Stimulated activated CD8-positive, alpha-beta memory T cell treated with anti-CD3 and anti-CD28 coated beads, Interleukin-4, amount 100 ng/mL, for 24 hours (primary cell): ENCODE measurements at places on chromosomes 1 and 21.

- no peak for DNase-seq
Measured at GRCh38 chr1:27154469-27154990, 395 bp downstream of the SLC9A1 start.

DNA sequence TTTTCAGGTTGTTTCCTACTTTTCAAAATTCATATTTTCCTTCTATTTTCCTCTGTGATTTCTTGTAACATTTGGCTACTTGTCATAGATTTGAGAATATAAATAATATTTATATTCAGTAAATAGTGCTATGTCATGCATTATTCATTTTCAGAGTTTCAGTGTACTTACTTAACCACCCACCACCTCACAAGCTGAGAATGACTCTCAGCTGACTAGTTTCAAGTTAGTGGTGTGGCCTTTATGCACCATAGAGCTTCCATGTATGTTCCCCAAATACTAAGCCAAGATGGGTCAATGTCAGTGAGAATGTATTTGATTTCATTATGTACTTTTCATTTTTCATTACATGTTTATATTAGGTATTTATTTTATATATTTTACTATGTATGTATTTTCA, 56.9 kb upstream of the RGS1 start:
- no peak for DNase-seq

- no peak for DNase-seq
Measured at GRCh38 chr1:170001266-170001665, 73.2 kb downstream of the KIFAP3 start.

GRCh38 chr1:27257155-27257554, 22.7 kb downstream of the WDTC1 start:
- DNase-seq: no peak

DNA sequence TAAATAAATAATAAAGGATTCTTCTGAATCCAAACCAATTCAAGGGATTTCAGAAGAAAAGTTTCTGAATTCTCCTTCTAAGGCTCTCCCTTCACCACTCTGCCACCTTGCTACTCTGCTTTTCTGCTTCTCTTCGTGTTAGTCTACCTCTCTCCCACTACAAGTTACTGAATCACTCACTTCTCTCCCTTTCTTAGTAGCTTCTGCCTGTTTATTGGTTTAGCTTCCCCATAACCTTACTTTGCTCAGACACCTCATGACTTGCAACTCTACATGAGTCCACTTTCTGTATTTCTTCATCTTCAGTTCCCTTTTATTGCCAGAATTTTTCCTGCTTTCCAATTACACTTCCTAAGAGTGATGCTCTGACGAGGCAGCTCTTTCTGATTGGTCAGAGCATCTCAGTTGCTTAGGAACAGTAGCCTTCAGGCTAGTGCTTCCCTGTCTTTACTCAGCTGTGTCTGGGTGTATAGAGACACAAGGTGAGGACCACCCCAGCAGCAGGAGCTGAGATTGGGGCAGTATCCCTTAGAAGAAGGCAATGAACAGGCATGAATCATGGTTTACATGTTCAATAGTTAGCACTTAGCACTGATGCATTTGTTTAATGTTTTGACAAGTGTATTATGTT, 144.6 kb downstream of the SLC30A10 start:
- no peak for DNase-seq

DNA sequence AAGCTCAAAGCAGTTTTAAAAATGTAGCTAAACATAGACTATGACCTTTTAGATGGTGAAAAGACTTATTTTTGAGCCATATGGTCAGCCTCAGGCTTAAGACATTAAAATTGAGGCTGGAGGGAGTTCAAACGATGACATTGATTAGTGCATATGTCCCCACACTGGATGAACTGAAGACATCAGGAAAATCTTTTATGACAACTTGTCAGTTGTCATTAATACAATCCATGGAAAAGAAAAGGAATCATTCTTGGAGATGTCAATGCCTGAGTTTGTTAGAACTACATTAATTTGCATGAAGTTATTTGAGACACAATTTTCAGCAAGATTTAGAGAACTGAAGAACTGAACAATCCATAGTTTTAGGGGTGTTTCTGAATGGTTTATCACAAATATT, 349.9 kb downstream of the COL11A1 start:
- DNase-seq: no peak

DNA sequence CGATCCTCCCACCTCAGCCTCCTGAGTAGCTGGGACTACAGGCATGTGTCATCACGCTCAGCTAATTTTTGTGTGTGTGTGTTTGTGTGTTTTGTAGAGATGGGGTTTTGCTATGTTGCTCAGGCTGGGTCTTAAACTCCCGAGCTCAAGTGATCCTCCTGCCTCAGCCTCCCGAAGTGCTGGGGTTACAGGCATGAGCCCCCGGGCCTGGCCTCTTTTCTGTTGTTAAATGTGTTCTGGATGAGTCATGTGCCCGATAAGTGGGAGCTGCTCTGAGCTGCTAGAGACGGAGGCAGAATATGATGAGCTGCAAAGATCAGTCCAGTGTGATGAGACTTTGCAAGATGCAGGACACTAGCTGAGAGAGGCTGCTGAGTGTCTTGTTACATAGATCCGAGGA, 75.5 kb downstream of the VPS13D start:
- DNase-seq: no peak

DNA sequence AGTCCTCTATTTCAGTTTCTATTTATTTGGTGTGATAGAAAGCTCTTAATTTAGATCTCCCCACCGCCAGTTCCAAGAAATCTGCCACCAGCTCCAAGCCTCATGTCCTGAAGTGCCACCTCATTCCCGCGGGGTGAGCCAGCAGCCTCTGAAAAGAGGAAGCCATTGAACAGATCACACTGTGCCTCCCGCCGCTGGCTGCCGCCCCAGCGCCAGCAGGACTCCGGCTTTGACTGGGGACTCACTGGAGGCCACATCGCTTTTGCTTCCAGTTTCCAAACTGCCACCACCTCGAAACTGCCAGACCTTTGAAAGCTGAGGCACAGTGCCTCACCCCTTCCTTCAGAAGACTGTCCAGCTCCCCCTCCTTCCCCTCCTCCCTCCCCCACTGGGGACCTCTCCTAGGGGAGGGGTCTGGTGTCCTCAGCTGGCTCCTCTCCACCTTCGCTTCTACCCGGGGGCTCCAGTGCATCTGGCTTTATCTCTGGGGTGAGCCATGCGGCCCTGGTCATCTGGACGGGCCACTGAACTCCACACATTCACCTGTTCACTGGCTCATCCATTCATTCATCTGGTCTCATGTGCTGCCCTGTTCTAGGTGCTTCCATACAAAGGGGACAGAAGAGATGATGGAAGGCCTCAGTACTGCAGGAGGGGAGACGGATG, 58.9 kb downstream of the VPS26C start:
- peak; percentile 15 for DNase-seq

DNA sequence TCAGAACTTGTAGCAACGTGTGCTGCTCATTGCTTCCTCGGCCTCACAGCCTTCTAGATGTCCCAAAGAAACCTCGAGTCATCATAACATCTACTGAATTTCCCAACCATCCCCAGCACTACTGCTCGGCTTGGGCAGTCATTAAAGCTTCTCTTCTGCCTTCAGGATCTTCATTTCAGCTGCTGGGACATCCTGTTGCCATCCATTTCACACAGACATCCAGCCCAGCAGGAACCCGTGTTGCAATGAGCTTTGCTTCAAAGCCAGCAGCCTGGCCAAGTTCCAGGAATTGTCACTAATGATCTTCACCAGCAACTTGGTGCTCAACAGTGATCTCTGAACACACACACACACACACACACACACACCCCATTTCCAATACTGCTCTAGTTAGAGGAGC, 18.5 kb downstream of the WLS start:
- no peak for DNase-seq

DNA sequence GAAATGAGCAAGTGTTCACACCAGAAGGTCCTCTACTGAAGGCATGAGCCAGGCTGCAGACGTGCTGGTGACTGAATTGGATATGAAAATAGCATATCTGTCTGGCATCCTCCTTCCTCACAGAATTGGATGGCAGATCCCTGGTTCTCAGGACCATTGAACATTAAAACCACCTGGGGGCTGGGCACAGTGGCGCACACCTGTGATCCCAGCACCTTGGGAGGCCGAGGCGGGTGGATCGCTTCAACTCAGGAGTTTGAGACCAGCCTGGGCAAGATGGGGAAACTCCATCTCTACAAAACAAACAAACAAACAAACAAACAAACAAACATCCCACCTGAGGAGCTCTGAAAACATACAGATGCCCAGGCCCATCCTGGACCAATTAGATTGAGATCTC, 23.4 kb downstream of the TEX35 start:
- no peak for DNase-seq

- DNase-seq: no peak
Measured at GRCh38 chr1:80646053-80646452, 1154.7 kb upstream of the ADGRL2 start.

DNA sequence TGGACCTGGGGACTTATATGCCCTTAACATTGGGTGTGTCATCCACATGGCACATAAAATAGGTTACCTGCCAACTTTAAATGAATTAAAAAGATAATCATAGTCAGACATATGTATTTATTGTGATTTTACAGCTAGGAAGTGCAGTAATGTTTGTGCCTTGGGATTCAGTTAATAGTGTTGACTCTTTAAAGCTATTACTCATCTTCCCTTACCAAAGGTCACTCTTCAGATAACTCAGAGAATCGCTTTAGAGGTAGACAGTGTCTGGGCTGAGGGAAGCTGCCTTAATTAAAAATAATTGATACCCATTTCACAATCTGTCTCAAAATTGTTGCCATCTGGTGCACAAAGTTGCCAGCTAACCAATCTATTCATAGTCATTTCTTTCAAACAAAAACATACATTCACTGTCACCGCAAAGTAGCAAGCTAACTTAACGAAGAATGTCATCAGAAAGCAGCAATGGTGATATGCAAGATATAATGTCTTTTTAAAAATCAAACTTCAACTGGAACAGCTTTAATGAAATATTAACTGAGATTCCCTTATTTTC, 3.0 kb upstream of the KRTAP15-1 start:
- DNase-seq: no peak

- no peak for DNase-seq
Measured at GRCh38 chr1:12416101-12416500, 186.3 kb downstream of the VPS13D start.

DNA sequence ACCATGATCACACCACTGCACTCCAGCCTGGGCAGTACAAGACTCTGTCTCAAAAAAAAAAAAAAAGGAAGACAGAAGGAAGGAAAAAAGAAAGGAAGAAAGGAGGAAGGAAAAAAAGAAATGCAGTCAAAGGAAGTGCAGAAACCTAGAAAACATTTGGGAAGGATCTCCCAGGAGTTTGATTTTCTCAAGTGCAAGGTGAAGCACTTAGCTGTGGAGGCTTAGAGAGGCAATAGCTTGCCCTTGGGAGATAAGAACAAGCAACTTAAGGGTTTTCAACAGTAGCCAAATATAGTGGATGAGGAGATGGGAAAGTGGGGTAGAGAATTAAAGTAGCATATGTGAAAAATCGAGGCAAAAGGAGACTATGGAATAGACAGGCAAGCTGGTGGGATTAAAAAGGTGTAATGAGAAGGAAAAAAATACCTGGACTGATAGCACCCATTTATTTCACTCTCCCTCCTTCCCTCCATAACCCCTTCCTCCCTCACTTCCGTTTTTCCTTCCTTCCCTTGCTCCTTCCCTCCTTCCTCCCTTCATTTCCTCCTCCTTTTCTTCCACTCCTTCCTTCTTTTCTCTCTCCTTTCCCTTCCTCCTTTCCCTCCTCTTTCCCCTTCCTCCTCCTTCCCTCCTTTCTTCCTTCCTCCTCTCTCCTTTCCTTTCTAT, 6.8 kb upstream of the FAM89A start:
- no peak for DNase-seq

DNA sequence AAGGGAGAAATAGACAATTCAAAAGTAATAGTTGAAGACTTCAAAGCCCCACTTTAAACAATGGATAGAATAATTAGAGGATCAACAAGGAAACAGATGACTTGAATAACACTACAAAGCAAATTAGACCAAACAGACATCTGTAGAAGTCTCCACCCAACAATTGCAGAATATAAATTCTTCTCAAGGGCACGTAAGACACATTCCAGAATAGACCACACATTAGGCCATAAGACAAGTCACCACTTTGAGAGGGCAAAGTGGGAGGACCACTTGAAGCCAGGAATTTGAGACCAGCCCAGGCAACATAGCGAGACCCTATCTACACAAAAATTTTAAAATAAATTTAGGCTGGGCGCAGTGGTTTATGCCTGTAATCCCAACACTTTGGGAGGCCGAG, 20.5 kb upstream of the RNF186 start:
- DNase-seq: no peak

- no peak for DNase-seq
Measured at GRCh38 chr1:76868154-76868882, 1.0 kb downstream of the ST6GALNAC5 start.

DNA sequence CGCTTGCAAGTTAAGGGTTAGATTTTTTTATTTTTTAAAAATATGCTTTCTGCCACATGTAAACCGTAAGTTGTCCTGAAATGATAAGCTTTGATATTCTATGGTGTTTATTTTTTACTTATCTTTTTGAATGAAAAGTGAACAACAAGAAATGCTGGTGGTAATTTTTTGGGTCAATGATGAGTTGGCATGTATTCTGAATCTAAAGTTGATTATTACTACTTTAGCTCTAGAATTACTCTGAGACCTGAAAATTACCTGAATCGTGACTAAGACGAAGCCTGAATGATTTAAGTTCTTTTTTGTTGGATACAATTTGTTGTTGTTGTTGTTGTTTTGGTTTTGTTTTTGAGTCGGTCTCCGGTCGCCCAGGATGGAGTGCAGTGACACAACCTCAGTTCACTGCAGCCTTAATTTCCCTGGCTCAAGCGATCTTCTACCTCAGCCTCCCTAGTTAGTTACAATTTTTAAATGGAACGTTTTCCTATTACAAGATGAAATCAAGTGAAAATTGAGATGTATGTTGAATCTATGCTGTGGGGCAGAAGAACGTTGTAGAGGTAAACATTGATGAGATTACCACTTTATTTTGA, 941 bp downstream of the RABGGTB start:
- DNase-seq: no peak

GRCh38 chr1:7703321-7704213, 67.5 kb upstream of the VAMP3 start:
- DNase-seq: no peak

DNA sequence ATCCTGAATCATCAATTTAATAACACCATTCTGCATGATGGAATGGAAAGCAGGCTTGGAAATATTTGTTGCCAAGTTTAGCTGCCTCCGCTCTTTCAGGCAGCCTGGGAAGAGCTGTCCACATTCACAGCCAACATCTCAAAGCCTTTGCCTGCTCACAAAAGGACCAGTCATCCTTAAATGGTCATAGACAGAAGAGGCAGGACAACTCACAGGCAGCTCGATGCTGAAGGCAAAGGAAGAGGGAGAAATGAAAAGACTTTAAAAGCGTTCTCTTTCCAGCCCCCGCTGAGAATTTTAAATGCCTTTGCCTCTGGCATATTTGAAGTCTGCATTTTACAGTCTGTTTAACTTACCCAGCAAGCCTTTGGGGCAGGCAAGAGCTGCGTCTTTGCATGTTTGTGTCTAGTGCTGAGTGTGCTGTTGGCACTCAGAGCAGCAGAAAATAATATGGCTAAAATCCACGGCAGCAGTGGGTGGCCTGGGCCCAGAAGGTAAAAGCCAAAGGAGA, 68.9 kb downstream of the NMNAT2 start:
- no peak for DNase-seq

GRCh38 chr1:63107066-63107465, 215.3 kb upstream of the FOXD3 start:
- DNase-seq: no peak

GRCh38 chr1:12057382-12057781, 5.7 kb upstream of the TNFRSF8 start:
- no peak for DNase-seq

GRCh38 chr1:201712387-201713085, 116.4 kb upstream of the IPO9 start:
- DNase-seq: no peak
